ENCODE measurements at places on chromosomes 4 and X.

- no peak for DNase-seq
Observed at GRCh38 chrX:87679849-87680248, 162.2 kb downstream of the KLHL4 start.

- peak; percentile 17 for DNase-seq
Observed at GRCh38 chrX:9988762-9989161, 21.6 kb downstream of the CLDN34 start.

DNA sequence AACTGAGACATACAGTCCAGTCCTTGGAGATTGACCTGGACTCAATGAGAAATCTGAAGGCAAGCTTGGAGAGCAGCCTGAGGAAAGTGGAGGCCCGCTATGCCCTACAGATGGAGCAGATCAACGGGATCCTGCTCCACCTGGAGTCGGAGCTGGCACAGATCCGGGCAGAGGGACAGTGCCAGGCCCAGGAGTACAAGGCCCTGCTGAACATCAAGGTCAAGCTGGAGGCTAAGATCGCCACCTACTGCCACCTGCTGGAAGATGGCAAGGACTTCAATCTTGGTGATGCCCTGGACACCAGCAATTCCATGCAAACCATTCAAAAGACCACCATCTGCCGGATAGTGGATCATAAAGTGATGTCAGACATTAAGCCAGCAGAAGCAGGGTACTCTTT lies 20.4 kb upstream of the FRMPD3 start:
- no peak for DNase-seq

DNA sequence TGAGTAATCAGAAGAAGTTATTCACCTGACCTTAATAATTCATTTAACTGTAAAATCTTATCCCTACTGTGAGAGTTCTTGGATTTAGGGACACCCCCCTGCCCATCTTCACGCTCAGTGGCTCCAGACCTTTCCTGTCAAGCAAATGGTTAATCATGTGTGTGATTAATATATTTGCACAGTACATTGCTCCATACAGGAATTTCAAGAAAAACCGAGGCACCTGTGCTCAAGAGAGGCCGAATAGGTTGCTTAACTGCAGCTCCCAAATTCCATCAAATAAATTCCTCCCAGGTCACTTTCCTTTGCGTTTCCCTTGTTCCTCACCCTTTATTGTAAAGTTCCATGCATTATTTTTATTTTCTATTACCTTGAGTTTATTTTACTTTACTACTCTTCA lies 119.5 kb downstream of the STOX2 start:
- DNase-seq: no peak

DNA sequence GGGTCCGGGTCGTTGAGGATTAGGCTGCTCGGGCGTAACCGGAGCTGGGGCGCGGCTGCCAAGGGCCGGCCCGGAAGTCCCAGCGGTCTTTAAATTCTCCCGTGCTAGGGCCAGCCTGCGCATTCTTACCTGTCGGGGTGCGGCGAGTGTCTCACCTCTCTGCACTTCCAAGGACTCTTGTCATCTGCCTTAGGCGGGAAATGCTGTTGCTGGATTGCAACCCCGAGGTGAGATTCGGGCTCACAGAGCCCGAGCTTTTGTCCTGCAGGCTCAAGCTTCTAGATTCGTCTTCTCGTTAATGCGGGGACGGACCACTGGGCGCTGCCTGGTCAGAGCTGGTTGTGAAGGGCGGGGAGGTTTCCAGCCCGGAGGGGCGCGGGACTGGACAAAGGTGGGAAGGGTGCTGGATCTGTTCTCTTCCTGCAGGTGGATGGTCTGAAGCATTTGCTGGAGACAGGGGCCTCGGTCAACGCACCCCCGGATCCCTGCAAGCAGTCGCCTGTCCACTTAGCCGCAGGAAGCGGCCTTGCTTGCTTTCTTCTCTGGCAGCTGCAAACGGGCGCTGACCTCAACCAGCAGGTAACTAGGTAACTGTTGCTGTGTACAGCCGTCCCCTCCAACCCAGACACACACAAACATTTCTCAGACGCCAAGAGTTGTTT lies at the start of gene ANKRD37:
Gene ANKRD37 (plus strand): TSS at position 118 of the 662 bp plus-strand sequence. CDS start 83 bp downstream, at position 201.
- no peak for DNase-seq

DNA sequence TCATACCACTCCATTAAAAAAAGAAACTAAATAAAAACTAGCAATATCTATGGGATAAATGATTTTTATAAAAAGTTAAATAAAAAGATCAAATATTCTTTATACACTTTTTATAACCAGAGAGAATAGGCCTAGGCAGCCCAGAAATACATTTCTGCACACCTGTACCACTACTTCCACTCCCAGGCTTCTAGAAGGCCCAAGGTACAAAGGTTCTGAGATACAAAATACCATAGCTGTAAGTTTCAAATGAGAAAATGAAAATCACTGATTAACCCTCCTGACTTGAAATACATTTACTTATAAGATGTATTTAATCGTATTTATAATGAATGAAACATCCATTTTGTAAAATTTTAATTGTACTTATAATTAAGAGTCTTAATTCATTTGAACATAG lies 226.5 kb upstream of the MAB21L2 start:
- no peak for DNase-seq

DNA sequence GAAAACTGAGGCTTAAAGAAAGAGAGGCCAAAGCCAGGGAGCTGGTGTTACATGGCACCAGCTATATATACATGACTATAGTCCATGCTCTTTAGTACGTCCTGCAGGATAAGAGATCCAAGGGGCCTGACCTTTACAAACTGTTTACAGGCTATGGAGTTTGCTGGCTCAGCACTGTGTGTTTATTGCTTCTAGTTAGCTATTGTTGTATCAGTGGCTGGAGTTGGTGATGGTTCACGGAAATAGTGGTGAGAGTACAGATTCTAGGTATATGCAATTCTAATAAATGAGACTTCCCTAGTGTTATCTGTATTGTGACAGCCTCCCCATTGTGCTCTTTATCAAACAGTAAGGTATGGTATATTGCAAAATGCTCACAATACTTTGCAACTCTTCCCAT lies 46.5 kb downstream of the REPS2 start:
- no peak for DNase-seq

DNA sequence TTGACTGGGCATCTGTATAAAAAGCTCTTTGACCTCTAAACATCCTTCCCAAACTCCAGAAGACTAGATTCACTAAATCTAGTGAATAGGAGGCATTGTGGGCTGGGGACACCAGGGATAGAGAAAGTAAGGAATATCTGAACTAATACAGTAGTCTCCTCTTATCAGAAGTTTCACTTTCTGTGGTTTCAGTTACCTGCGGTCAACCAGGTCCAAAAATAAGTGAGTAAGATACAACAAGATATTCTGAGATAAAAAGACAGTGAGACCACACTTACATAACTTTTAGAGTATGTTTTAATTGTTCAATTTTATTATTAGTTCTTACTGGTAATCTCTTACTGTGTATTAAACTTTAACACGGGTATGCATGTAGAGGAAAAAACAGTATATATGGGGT lies 376.5 kb downstream of the HNRNPD start:
- no peak for DNase-seq

- peak; percentile 21 for DNase-seq
Observed at GRCh38 chr4:53321151-53321983, 44.5 kb downstream of the SCFD2 start.

DNA sequence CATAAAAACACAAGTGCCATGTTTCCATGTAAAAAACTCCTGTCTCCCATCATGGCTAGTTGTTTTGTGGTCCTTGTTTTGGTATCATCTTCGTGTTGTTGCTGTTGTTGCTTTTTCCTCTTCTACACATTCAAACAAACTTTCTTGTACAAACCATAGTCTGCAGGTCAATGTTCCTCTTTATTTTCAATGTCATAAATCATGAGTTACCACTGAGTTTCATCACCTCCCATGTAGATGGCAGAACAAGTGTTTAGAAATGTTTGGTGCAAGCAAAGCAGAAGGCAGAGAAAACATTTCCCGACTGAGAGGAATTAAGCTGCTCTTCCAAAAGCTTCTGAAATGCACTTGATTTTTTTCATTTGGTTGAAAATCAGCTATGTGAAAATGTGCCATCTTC lies 166.0 kb downstream of the ANTXR2 start:
- peak; percentile 20 for DNase-seq

DNA sequence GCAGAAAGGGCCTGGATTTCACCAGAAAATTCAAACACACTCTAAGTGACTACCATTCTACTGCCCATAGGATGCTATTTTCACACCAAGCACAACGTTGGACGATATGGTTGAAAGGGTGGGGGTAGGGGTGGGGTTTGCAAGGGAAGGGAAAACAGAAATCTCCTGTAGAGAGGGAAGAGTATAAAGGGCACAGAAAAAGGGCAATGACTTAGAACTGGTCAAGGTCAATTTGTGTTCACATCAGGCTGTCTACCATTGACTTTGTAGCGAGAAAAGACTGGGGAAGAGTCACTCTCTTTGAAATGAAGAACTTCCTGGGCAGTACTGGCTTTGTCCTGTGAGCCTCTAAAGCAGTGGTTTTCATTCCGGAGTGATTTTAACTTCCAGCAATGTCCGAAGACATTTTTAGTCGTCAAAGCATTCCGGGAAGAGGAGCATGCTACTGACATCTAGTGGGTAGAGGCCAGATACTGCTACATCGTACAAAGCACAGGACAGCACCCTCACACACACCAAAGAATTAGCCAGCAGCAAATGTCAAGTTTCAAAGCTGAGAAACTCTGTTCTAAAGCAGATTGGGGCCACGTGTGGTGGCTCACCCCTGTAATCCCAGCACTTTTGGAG lies 48.4 kb upstream of the SLC7A3 start:
- DNase-seq: no peak

DNA sequence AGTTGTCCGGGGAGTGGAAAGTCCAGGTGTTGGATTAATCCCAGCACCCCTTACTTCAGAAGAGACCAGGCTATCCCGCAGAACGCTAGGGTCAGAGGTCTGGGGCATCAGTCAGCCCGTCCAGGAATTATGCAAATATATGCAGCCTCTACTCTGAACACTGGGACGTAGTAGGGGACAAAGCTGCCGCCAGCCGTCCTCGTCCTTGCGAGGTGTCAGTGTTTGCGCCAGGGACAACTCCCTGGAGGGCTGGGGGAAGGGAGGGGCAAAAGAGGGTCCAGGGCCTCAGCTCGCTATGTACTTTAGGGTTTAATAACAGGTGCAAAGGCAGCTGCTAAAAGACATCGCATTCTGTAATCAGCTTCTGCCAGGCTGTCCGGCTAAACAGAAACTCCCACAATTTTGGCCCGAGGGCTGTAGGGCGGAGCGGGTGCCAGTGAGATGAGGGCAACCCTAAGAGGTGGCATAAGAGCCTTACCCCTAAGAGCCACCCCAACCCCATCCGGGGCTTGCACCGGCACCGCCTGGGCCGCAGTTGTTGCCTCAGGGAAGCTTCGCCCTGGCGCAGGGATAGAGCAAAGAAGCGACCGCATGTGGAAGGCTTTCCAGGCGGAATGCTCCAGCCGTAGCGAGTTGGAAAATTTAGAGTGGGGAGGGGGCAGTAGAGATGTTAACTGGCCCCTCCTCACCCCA lies 8.4 kb downstream of the HAND2 start:
- no peak for DNase-seq

Data from hematopoietic multipotent progenitor cell (in vitro differentiated cells).